GM23338 (cell line): ENCODE measurements at places on chromosomes 5 and 9. TPM values are rescaled to one million over a fixed set of nuclear protein-coding genes. Genes with fewer than 3 reads are reported as not detected.

The C8G gene
- total RNA-seq = not detected in 2 replicates

DNA sequence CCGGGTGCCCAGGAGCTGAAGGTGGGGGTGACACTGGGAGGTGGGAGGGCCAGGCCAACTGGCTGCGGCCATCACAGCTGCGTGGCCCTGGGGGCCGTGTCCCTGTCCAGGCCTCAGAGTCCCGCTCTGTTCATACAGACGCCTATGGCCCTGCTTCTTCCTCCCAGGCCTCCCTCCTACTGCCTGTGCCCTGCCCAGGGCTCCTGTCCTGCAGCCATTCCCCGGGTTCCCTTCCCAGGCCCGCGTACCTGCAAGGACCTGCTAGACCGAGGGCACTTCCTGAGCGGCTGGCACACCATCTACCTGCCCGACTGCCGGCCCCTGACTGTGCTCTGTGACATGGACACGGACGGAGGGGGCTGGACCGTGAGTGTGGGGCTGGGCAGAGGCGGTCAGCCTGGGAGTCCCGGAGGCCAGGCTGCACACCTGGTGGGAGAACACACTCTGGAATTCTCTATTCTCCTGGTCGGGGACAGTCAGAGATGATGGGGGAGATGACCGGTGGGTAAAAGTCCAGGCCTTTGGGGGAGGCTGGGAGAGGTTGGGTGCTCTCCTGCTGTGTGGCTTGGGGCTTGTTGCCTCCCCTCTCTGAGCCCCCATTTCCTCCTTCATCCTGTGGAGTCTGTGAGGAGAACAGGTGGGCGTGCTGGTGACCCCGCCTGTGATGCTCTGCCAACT lies 4.5 kb downstream of the FCN2 start:
- DNase-seq = no peak

DNA sequence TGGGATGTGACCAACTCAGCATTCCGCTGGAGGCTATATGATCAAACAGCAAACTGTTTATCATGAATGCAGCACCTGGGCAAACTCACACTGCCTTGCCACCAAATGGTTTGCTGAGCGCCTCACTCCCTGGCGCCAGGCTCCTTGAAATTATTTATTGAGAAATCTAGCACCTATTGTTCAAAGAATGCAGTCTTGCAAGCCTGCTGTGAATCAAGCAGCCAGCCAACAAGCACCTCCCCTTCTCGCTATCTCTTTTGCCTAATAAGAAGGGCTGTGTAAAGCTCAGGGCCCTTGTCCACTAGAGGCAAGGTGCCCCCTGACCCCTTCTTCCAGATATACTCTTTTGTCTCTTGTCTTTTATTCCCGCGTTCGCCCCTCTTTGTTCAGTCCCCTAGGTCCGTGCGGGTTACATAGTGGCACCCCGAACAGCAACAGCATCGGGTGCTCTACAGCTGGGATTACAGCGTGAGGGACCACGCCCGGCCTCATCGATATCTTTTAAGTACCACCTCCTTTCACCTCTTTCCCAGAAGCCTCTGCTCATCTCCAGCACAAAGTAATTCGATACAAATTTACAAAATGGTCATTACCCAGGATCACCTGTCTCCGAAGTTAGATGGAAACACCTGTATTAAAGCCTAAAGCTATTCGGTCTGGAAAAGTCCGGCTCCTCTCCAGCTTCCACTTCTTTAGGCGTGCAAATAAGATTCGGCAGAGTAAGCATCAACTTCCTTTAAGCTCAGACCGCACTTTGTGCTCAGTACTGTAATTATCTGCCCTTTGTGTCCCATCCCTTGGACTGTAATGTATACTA lies 896 bp downstream of the RIGI start:
- DNase-seq = peak; percentile 67

GRCh38 chr9:33906769-33907168 lies 89.8 kb downstream of the UBE2R2 start:
- DNase-seq = no peak
